ENCODE measurements at places on chromosomes 7 and 10. TPM values are rescaled to one million over a fixed set of nuclear protein-coding genes. Genes with fewer than 3 reads are reported as not detected.

- peaks cover 13% of the 10 kb centered on the region for H3K4me1 ChIP-seq
- no peak overlapping the region for H3K27ac ChIP-seq
- peaks cover 13% of the 10 kb centered on the region for H3K36me3 ChIP-seq
These were observed 5.4 kb downstream of the MBLAC1 start for GRCh38 chr7:100132126-100132525.

GRCh38 chr7:98354511-98355249 is 46.2 kb downstream of the BAIAP2L1 start:
- H3K27me3 ChIP-seq, result no peaks in the 10 kb centered on the region
- H3K4me3 ChIP-seq, result peak overlapping the region; percentile 67
- peak overlapping the region; percentile 94 for H3K27ac ChIP-seq
- DNase-seq, result peak; percentile 81

GRCh38 chr7:141072548-141073172 is 1.2 kb upstream of the TMEM178B start:
- DNase-seq, result peak; percentile 35
- H3K27ac ChIP-seq, result no peak overlapping the region
- peaks cover 9% of the 10 kb centered on the region for H3K4me1 ChIP-seq
- H3K27me3 ChIP-seq, result peaks cover 49% of the 10 kb centered on the region

DNA sequence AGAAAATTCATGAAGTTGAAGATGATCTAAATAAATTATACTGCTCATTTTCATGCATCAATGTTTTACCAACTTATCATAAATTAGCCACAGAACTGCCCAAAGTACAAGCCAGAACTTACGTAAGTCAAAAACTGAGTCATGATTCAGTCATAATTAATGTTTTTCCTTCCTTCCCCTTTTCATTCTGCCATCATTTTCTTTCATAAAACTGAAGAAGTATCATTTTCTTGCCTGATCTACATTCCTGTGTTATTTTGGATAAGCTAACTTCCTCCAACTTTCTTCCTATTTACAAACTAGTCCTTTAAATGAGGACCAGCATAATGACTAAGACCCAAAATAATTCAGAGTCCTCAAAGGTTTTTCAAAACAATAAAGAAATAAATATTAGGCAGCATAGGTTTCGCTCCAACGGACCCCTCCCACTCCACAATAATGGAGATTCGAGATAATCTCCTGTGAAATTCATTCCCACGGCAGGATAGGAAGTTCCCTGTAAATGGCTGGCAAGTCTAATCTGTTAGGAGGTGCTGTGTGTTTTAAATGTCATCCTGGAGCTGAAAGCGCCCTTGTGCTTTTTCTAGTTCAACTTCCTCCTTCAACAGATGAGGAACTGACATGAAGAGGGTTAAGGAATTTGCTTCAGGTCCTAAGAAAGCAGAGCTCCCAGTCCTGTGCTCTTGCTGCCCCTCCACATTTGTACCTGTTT is 218.9 kb downstream of the DOCK4 start:
- H3K4me1 ChIP-seq, result no peaks in the 10 kb centered on the region
- no peak for DNase-seq
- no peak overlapping the region for H3K4me3 ChIP-seq
- no peak overlapping the region for H3K27ac ChIP-seq
- H3K36me3 ChIP-seq, result no peaks in the 10 kb centered on the region
- no peaks in the 10 kb centered on the region for H3K27me3 ChIP-seq

DNA sequence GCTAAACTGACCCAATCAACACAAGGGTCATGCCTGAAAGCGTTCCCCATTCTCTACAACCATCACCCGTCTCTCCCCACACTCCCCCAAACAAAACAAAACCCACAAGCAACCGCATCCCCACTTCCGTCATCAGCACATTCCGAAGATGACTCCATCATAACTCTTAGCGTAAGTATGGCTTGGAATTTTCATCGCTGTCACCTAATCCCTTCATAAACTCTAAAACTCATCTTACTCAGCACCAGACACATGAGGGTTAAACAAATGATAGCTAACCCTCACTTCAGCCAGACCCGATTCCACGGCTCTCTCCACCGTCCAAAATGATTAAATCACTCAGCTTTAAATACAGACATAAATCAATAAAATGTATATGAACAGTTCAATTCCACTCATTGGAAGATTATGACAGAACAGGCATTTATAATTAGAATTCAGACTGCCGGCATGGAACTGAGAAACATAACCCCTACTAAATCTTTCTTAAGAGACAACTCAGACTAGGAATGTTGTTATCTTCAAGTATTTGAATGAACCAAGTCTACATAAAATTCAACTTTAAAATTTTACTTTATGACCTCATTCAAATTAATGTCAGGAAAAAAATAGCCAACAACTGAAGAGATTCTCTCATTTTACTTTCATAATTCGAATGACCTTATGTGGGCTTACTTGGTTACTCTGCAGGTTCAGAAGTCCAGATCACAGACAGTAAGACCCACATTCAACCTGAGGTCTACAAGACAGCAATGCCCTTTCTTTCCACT is 215.9 kb downstream of the PARD3 start:
- DNase-seq, result no peak
- H3K4me3 ChIP-seq, result no peak overlapping the region
- H3K36me3 ChIP-seq, result peaks cover 6% of the 10 kb centered on the region

GRCh38 chr10:131337741-131338140 is 26.2 kb upstream of the TCERG1L start:
- no peak for DNase-seq
- no peaks in the 10 kb centered on the region for H3K27me3 ChIP-seq
- H3K27ac ChIP-seq, result no peak overlapping the region
- no peaks in the 10 kb centered on the region for H3K36me3 ChIP-seq
- H3K4me1 ChIP-seq, result no peaks in the 10 kb centered on the region
- H3K4me3 ChIP-seq, result no peak overlapping the region

GRCh38 chr10:21214329-21214728 is 311.2 kb downstream of the SKIDA1 start:
- H3K4me1 ChIP-seq, result no peaks in the 10 kb centered on the region
- no peak overlapping the region for H3K4me3 ChIP-seq
- DNase-seq, result no peak

The IKZF1 gene
- total RNA-seq, result 0.28 TPM

The RAPGEF5 gene
- 128 TPM for total RNA-seq
